RPMI8226 (cell line): ENCODE measurements at places on chromosomes 16 and 17.

DNA sequence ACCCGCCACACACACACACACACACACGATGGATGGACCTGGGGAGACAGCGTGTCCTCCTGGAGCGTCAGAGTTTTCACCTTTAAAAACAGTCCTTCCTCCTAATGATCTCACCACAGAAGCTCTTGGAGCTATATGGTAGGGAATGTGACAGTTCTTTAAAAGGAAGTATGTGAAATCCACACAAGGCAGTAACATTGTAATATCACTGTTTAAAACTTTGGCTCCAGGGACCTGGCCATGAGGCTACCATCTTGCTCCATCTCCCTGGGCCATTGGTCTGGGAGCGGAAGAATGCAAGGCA, 302.4 kb downstream of the SOX9 start:
- DNase-seq = no peak

- no peak for DNase-seq
Observed at GRCh38 chr16:50390914-50391716, 22.3 kb upstream of the BRD7 start.

GRCh38 chr17:29574732-29575510, 6.4 kb downstream of the TP53I13 start:
- no peak for DNase-seq

DNA sequence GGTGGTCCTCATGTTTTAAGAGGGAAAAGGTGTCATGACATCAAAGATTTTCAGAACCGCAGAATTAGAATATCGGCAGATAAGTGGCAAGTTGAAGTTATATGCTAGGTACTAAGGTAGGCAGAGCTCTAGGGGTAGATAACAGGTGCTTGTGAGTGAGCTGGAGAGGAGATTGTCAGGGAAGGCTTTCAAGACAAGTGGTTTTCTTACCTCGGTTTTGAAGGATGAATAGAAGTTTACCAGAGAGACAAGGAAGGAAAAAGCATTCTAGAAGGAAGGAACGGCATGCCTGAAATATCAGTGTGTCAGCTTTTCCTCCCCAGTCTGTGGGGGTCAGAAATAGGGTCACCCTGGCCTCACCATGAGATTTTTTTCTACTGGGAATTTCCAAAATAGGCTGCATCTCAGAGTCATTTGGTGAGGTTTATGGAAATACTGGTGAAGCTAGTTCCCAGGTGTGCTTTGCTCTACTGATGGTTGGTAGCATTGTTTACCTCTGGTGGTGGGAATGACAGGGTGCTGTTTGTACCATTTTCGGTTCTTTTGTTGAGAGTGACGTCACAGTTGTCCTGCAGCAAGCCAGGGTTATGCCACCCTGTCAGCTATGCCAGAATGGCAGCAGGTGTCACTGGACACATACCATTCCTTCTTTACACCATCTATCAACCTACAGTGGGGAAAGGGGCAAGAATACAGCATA, 112.5 kb downstream of the MSI2 start:
- DNase-seq = peak; percentile 10

DNA sequence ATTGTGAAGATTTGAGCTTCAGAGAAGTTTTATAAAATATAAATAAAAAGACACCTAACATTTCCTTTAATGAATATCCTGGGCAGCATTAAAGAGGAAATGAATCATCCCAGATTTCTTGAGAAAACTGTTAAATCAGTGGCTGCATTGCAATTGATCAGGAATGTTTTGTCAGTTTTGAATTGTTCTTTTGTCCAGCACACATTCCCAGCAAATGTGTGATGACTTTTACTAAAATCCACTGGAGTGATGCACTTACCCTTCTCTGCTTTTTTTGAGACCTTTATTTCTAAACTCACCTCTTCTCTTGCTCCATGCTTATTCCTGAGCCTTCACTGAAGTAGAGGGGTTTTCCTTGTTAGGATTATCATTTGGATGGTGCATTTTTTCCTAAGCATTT, 1307.2 kb downstream of the CDH8 start:
- DNase-seq = no peak

- DNase-seq = no peak
Observed at GRCh38 chr17:28086519-28086918, 44.0 kb downstream of the NLK start.

DNA sequence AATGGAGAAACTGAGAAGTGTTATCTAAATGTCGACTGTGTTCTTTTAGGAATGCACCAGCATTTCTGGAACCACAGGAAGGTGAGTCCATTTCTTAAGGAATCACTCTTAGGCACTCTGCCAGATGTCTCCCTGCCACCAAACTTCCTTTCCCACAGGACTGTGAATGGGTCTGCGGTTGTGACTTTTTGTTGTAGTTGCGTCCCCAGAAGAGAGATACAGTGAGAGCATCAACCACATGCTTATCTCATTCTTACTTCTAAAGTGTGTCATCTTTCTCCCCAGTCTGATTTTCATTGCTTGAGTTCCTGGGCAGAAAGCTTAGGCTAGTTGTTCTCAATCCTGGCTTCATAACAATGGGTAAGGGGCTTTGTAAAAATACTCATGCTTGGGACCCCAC, 13.4 kb downstream of the ITPRIPL2 start:
- DNase-seq = no peak

GRCh38 chr16:73365016-73365551, 317.2 kb upstream of the ZFHX3 start:
- no peak for DNase-seq

DNA sequence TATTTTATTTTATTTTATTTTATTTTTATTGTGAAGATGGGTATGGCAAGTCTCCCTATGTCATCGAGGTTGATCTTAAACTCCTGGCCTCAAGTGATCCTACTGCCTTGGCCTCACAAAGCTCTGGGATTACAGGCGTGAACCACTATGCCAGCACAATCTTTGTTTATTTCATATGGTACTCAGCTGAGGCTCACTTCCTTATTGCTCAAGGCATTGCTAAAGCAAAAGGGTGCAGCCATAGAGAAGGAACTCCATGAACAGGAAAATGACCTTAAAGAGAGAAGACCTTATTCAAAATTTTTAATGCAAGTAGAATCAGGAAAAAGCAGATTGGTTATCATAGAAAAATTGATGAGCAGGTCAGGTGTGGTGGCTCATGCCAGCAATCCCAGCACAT, 110.6 kb upstream of the RBBP6 start:
- no peak for DNase-seq

DNA sequence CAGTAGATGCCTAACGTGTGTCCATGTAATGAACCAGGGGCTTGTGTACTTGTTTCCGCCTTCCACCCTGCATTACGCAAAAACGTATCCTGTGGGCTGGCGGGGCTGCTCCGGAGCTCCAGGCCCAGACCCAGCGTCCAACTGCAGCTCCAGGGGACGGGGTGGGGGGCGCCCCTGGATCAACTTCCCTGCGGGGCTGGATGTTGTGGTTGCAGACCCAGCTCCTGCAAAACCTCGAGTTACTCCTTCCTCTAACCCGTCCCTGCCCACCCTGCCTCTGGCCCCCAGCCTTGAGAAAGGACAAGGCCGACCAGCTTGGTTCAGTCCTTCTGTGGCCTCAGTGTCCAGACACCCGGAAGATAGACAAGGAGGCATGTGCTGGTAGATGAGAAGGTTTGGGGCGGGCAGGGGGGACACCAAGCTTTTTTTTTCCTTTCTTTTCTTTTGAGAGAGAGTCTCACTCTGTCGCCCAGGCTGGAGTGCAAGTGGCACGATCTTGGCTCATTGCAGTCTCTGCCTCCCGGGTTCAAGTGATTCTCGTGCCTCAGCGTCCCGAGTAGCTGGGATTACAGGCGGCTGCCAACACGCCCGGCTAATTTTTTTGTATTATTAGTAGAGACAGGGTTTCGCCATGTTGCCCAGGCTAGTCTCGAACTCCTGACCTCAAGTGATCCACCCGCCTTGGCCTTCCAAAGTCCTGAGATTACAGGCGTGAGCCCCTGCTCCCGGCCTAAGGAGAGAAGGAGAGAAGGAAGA, 731 bp upstream of the EXOC7 start:
- no peak for DNase-seq

GRCh38 chr16:74309789-74310781, 13.5 kb downstream of the PSMD7 start:
- DNase-seq = peak; percentile 48

DNA sequence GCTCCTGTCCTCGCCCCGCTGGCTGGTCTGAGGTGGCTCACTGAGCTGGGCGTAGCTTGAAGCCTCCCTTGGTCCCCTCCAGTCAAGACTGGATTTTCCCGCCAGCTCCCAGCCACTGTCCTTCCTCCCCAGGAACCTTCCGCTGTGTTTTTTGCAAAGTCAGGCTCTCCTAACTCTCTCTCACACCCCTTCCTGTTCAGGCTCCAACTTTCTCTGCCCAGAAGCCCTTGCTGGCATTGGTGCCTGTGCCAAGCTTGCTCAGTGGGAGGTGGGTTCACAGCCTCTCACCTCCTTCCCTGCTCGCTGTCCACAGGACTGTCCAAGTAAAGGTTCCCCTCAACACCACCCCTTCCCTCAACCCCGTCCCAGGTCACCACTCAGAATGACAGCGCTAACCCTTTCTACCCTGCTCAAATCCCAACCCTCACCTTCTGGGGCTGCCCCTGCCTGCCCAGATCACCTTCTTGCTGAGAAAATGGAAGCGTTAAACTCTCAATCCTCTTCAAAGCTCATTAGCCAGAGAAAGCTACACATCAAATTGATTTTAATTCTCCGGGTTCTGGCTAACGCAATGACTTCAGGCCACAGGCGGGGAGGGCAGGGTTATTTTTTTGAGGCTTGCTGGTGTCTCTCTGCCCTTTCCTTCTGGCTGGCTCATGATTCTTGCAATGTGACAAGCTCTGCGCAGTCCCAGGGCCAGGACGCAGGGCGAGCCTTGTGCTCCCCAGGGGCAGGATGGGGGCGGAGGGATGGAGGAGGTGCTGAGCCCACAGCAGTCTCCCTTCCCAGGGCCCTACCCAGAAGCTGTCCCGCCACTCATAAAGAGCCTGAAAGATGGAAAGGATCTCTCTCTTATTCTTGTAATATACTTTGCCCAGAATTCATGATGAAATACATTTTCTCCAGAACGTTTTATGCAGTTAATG, 357.2 kb upstream of the TNRC6C start:
- DNase-seq = no peak

DNA sequence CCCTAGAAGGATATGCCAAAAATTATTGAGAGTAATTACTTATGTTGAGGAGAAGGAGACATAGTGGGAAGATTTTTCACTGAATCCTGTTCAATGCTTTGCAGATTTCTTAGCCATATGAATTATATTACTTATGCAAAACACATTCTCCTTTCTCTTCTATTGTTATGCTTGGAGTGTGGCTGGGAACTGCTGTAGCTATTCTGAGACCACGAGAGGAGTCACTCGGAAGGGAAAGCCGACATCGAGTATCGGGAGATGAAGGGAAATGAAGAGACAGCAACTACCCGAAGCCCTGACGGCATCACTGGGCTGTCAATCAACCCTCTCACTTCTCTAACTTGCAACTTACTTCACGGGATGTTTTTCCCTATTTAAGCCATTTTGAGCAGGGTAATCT, 39.6 kb downstream of the STX8 start:
- DNase-seq = no peak

- no peak for DNase-seq
Observed at GRCh38 chr17:63136369-63137012, 170.5 kb downstream of the TANC2 start.

GRCh38 chr16:24328835-24329452, 72.8 kb downstream of the CACNG3 start:
- no peak for DNase-seq
